Naive thymus-derived CD4-positive, alpha-beta T cell (primary cell): ENCODE measurements at places on chromosomes 1 and 21.

DNA sequence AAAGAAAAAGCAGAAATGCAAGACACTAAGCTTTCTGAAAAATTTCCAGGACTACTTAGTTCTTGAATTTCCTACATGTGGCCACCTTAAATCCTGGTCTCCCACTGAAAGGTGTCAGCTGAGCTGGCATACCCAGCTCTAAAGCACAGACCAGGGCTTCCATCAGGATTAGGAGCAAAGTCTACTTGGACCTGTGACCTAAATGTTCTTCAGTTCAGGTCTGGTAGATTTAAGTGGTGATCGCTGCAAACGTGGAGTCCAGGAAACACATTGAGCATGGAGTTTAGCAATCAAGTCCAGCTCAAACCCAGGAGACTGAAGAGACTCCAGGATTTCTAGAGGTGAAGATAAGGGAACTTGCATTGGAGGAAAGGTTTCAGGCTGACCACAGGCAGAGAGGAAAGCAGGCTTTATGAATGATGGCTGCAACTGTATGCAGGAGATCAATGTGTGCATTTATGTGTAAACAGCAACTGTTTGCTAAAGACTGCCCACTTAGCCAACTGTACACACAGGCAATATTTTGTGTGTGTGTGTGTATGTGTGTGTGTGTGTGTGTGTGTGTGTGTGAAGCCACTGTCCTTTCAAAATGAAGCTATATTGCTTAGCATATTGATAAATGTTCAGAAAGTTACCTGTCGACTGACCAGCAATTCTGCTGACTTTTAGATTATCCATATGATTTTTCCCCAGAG, 75.2 kb downstream of the LMX1A start:
- no peaks in the 10 kb centered on the region for H3K4me1 ChIP-seq
- no peaks in the 10 kb centered on the region for H3K27me3 ChIP-seq
- DNase-seq, result no peak
- H3K4me3 ChIP-seq, result no peak overlapping the region
- no peak overlapping the region for H3K27ac ChIP-seq
- H3K36me3 ChIP-seq, result no peaks in the 10 kb centered on the region

DNA sequence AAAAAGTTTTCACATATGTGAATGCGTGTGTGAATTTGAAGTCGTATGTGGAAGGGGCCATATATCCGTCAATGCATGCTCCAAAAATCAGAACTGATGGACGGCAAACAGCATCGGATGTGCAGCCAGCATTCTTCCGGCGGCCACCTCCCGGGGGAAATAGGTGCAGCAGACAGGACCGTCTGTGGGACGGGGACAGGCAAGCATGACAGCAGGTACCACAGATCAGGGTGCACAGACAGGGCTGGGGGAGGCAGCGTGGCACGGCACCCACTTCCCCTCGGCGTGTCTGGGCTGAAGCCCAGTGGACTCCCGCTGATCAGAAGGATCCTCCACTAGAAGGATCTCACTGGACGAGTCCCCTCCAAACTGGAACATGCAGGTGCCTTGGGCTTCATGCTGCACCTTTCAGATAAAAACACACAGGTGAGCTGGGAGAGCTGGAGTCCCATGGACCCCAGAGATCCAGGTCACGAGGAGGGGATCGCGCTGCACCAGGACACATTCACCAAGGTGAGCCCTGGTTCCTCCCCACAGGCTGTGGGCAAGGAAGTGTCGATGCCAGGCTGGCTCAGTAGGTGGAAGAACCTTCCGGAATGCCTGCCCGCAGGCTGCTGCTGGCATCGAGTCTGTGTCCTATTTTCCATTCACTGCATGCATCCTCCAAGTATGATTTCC, 25.3 kb downstream of the PDE9A start:
- no peaks in the 10 kb centered on the region for H3K36me3 ChIP-seq
- DNase-seq, result no peak
- no peaks in the 10 kb centered on the region for H3K27me3 ChIP-seq
- no peak overlapping the region for H3K27ac ChIP-seq

DNA sequence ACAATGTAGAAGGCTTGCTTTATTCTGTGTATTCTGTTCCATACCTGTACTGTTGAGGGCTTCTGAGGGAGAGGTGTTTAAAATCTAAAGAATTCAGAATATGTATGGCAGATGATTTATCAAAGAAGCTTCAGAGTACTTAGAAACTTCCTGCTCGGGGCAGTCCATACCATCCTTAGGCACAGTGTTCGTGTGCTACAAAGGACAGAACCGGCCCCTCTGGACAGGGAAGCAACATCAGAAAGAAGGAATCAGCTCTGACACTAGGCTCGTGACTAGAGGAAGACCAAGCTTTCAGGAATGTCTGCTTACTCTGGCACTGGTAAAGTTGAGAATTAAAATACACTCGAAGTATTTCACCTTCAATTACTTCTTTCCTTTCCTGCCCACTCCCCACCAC, 14.1 kb downstream of the SELP start:
- no peaks in the 10 kb centered on the region for H3K4me1 ChIP-seq
- no peak overlapping the region for H3K27ac ChIP-seq
- no peaks in the 10 kb centered on the region for H3K27me3 ChIP-seq
- no peaks in the 10 kb centered on the region for H3K36me3 ChIP-seq
- DNase-seq, result no peak
- no peak overlapping the region for H3K4me3 ChIP-seq

- H3K27me3 ChIP-seq, result no peaks in the 10 kb centered on the region
- H3K36me3 ChIP-seq, result no peaks in the 10 kb centered on the region
- H3K4me1 ChIP-seq, result peaks cover 6% of the 10 kb centered on the region
- DNase-seq, result no peak
These were observed 221.8 kb upstream of the JUN start for GRCh38 chr1:59005491-59006288.

GRCh38 chr1:57874418-57874877, 450.6 kb upstream of the DAB1 start:
- no peaks in the 10 kb centered on the region for H3K27me3 ChIP-seq
- no peaks in the 10 kb centered on the region for H3K4me1 ChIP-seq
- DNase-seq, result no peak
- H3K36me3 ChIP-seq, result no peaks in the 10 kb centered on the region
- H3K27ac ChIP-seq, result no peak overlapping the region
- no peak overlapping the region for H3K4me3 ChIP-seq

DNA sequence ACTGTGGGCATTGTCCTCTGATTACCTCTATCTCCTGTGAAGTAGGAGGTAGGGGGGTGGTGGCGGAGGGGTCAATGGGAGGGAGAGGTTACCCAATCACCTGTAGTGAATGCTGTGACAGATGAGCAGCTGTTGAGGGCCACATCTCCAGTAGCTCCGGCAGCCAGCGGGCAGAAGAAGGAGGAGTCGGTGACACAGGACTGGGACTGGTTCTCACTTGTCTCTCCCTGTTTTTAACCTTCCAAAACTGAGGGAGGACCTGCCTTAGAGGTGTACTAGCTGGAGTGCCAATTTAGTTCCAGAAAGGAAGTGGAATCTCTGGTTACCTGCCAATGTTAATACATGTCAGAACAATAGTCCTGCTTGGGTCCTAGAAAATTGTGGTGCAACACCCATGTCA, 56.2 kb upstream of the ENAH start:
- no peak overlapping the region for H3K27ac ChIP-seq
- DNase-seq, result no peak
- H3K27me3 ChIP-seq, result no peaks in the 10 kb centered on the region

DNA sequence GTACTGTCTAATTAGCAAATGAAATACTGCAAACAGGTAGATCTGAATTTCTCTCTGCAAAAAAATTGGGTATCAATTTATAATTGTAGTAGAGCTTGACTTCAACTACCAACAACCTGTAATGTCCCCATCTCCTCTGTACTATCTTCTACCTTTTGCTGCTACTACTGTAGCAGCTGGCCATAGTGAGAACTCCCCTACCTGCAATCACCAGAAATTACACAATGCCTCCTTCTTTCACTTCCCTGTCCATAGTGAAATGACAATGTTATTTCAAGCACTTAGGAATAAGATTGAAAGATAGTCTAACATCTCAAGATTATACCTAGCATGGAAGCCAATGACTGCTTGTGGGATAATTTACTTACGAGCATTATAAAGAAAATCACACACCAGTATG, 100.4 kb downstream of the ACBD6 start:
- no peaks in the 10 kb centered on the region for H3K4me1 ChIP-seq
- H3K4me3 ChIP-seq, result no peak overlapping the region
- H3K27me3 ChIP-seq, result no peaks in the 10 kb centered on the region
- DNase-seq, result no peak
- no peak overlapping the region for H3K27ac ChIP-seq
- H3K36me3 ChIP-seq, result no peaks in the 10 kb centered on the region

DNA sequence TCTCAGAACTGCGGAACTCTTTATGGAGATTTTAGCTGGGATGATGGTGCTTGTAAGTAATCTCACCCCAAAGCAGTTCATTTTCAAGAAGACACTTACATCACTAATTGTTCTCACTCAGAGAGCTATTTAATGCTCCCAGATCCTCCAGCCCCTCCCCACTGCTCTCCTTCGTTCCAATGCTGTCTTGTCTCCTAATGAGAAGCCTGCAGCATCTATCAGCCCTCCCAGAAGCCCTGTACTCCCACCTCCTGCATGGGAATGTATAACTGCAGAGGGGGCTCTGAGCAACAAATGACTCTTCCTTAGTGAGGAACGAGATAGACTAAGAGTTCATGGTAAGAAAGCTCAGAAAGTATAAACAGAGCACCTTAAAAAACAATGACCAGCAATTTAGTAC, 377.4 kb upstream of the RUNX1 start:
- H3K36me3 ChIP-seq, result no peaks in the 10 kb centered on the region
- DNase-seq, result no peak
- H3K27me3 ChIP-seq, result peaks cover 15% of the 10 kb centered on the region
- no peak overlapping the region for H3K4me3 ChIP-seq
- H3K27ac ChIP-seq, result no peak overlapping the region
- H3K4me1 ChIP-seq, result peaks cover 24% of the 10 kb centered on the region

DNA sequence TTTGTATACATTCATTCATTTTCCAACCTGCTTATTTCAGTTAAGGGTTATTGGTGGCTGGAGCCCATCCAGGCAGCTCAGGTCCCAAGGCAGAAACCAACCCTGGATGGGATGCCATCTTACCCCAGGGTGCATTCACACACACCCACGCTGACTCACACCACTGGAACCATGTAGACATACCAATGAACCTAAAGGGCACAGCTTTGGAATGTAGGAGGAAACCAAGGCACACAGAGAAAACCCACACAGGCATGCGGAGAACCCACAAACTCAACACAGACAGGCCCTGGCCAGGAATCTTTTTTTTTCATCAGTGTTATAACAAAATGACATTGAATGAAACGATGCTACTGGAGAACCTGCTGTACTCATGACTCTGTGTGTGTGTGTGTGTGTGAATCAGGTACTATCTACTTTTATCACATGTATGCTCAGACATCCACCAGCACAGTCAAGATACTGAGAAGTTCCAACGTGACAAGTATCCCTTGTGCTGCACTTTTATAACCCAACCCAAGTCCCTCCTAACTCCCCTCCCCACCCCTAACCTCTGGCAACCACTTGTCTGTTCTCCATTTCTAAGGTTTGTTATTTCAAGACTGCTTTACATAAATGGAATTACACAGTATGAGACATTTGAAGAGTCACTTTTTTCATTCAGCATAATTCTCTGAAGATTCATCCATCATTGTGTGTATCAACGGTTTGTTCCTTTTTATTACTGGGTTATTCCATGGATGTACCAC, 286.8 kb upstream of the PLD5 start:
- no peak overlapping the region for H3K27ac ChIP-seq
- DNase-seq, result no peak
- H3K27me3 ChIP-seq, result no peaks in the 10 kb centered on the region
- H3K36me3 ChIP-seq, result no peaks in the 10 kb centered on the region

GRCh38 chr1:173342736-173343135, 134.4 kb upstream of the PRDX6 start:
- no peaks in the 10 kb centered on the region for H3K27me3 ChIP-seq
- H3K36me3 ChIP-seq, result no peaks in the 10 kb centered on the region
- H3K4me3 ChIP-seq, result no peak overlapping the region
- H3K27ac ChIP-seq, result no peak overlapping the region
- no peaks in the 10 kb centered on the region for H3K4me1 ChIP-seq

- no peaks in the 10 kb centered on the region for H3K27me3 ChIP-seq
- H3K4me1 ChIP-seq, result peaks cover 14% of the 10 kb centered on the region
- DNase-seq, result no peak
- peak overlapping the region; percentile 4 for H3K27ac ChIP-seq
These were observed 1.7 kb downstream of the F5 start for GRCh38 chr1:169584483-169585144.

GRCh38 chr21:18460979-18461378, 57.4 kb upstream of the TMPRSS15 start:
- H3K27me3 ChIP-seq, result no peaks in the 10 kb centered on the region
- H3K4me1 ChIP-seq, result no peaks in the 10 kb centered on the region
- no peak overlapping the region for H3K4me3 ChIP-seq
- H3K36me3 ChIP-seq, result no peaks in the 10 kb centered on the region

- peaks cover 3% of the 10 kb centered on the region for H3K27me3 ChIP-seq
- H3K4me3 ChIP-seq, result peak overlapping the region; percentile 63
- H3K36me3 ChIP-seq, result no peaks in the 10 kb centered on the region
These were observed 696 bp downstream of the TGFB2 start for GRCh38 chr1:218345673-218346390.

DNA sequence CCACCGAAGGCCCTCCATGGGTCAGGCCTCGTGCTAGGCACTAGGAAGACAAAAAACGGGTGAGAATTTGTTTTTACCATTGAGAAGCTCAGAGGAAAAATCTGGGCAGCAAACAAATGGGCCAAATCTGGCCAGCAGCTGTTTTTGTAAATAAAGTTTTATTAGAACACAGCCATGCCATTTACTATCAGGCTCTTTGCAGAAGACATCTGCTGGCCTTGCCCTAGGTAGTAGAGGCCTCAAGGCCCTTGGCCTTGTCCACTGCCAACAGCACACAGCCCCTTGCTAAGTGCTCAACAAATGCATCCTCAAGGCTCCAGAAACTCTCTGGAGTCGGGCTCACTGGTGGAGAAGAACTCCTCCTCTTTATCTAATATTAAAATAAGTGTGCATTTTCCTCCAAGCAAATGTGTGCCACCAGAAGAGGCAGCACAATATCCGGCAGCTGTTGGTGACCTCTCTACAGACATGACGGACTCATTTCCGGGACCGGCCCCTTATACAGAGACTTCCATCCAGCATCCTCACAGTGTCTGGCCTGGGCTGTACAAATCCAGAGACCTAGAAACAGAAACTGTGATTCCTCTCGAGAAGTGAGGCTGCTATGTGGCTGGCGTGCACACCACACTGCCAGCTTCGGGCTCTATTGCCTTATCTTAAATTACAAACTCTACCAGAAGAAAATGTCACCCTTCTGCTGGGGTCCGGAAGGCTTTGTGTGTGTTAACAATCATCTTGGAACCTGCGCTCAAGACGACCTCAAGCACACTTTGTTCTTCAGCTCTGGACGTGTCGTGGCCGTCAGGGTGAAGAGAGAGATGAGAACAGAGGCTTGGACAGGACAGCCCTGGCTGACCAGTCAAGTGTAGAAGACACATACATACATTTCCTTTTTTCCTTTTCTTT, 203.9 kb downstream of the TOMM20 start:
- peaks cover 42% of the 10 kb centered on the region for H3K4me1 ChIP-seq
- H3K27me3 ChIP-seq, result no peaks in the 10 kb centered on the region
- no peak overlapping the region for H3K4me3 ChIP-seq
- no peak for DNase-seq

- no peak for DNase-seq
- H3K4me3 ChIP-seq, result no peak overlapping the region
- H3K27me3 ChIP-seq, result no peaks in the 10 kb centered on the region
- no peaks in the 10 kb centered on the region for H3K4me1 ChIP-seq
- H3K27ac ChIP-seq, result no peak overlapping the region
- no peaks in the 10 kb centered on the region for H3K36me3 ChIP-seq
These were observed 8.5 kb downstream of the CFHR4 start for GRCh38 chr1:196896355-196896754.
